ENCODE measurements at places on chromosomes 12 and 14.

- no peak for DNase-seq
These were observed 4.7 kb downstream of the PSMC6 start for GRCh38 chr14:52711666-52712065.

- DNase-seq, result no peak
These were observed 17.8 kb upstream of the BCL7A start for GRCh38 chr12:122003651-122004611.

GRCh38 chr12:14775636-14775980 lies 27.7 kb downstream of the WBP11 start:
- peak; percentile 18 for DNase-seq

DNA sequence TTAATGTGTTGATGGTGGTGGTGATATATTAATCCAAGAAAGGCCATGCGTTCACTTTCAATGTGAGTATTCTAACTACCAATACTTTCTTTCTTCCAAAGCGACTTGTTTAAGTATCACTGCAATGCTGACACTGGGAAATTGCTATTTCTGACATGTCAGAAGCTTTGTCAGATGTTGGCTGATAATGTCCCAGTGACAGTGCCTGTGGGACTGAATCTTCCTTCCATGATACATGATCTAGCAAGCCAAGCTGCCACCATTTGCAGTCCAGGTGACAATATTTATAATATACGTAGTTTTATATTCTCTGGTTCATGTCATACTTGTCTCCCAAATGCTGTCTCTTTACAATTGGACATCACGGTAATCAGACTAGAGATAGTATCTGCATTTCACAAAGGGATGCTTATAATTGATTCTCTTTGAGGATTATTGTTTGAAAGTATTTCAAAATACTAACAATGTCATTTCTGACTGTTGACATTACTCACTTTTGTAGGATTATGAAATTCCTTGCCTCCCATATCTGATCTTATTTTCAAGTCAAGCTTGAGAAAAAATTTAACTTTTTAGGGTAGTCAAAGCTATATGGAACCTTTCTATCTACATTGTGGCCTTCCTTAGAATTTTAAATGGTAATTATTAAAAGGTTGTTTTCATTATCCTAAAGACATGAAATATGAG lies 57.3 kb downstream of the KNTC1 start:
- DNase-seq, result no peak

DNA sequence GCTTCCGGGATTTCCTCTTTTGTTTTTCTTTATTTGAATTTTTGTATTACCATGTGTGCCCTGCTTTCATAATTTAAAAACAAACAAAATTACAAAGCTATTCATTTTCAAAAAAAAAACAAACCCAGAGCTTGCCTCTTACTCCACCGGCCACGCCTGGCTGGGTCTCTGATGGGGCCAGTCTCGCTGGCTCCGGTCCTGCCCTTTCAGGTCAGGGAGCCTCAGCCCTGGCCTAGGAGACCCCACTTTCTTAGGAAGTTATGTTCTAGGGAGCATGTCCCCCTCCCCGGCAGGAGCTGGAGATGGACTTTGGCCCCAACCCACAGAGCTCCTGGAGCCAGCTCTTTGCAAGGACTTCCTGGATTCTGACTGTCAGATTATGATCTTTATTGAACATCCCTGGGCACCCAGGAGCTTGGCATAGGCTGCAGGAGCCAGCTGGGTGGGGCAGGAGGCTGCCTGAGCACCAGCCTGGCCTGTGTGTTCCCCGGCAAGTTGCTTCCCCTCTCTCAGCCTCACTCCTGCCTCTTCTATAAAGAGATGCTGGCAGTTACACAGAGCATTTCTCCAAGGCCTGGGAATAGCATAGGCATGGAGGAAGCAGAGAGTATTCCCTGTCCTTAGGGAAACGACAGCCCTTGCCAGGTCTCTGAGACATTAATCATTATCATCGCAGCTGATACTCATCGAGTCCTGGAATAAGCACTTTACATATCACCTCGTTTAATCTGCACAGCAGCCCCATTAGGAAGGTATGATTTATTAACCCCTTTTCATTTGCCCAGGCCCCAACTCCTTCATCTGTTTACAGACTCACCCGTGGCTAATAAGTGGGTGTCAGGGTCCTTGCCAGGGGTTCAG lies 3.5 kb downstream of the DEGS2 start:
- DNase-seq, result no peak
